Suppressor macrophage (primary cell): ENCODE measurements at places on chromosomes 16 and 17.

GRCh38 chr16:70685061-70685937, 554 bp downstream of the MTSS2 start:
- peak; percentile 65 for DNase-seq

GRCh38 chr16:25925421-25925820, 233.7 kb downstream of the HS3ST4 start:
- no peak for DNase-seq

- DNase-seq = no peak
Observed at GRCh38 chr17:6570731-6571451, 14.5 kb upstream of the PITPNM3 start.

- no peak for DNase-seq
Observed at GRCh38 chr17:20097330-20097729, 88.2 kb downstream of the SPECC1 start.

DNA sequence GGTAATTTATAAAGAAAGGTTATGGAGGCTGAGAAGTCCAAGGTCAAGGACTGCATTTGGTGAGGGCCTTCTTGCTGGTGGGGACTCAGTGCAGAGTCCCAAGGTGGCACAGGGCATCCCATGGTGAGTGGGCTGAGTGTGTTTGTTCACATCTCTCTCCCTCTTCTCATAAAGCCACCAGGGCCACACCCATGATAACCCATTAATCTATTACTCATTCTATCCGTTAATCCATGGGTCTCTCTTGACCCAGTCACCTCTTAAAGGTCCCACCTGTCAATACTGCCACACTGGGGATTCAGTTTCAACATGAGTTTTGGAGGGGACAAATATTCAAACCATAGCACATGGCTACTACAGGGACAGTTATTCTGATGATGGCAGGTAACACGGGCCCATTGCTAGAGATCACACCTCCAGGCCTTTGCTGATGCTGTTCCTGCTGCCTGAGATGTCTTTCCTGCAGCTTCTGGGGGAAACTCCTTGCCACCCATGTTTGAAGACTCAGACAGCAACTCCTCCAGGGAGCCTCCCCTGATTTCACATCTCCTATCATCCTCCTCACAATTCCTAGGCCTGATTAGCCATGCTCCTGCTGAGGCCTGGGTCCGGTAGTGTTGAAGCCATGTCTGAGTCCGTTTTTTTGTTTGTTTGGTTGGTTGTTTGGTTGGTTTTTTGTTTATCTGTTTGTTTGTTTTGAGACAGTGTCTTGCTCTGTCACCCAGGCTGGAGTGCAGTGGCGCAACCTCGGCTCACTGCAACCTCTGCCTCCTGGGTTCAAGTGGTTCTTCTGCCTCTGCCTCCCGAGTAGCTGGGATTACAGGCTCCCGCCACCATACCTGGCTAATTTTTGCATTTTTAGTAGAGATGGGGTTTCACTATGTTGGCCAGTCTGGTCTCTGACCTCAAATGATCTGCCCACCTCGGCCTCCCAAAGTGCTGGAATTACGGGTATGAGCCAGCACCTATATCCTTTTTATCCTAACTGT, 16.1 kb downstream of the SOCS1 start:
- no peak for DNase-seq

GRCh38 chr17:7440113-7440833, 961 bp downstream of the FGF11 start:
- peak; percentile 66 for DNase-seq

- no peak for DNase-seq
Observed at GRCh38 chr16:58062821-58063220, 37.3 kb downstream of the MMP15 start.

DNA sequence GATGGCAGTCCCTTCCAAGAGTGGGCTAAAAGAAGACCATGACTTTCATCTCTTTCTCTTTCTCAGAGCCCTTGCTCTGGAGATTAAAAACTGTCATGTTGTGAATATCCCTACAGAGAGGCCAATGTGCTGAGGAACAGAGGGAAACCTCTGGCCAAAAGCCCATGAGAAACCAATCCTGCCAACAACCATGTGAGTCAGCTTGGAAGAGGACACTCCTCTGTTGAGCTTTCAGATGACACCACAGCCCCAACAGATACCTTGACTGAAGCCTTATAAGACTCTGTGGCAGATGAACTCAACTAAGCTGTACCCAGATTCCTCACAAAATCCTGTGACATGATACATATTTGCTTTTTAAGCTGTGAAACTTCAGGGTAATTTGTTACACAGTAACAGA, 19.6 kb downstream of the CPPED1 start:
- DNase-seq = no peak

DNA sequence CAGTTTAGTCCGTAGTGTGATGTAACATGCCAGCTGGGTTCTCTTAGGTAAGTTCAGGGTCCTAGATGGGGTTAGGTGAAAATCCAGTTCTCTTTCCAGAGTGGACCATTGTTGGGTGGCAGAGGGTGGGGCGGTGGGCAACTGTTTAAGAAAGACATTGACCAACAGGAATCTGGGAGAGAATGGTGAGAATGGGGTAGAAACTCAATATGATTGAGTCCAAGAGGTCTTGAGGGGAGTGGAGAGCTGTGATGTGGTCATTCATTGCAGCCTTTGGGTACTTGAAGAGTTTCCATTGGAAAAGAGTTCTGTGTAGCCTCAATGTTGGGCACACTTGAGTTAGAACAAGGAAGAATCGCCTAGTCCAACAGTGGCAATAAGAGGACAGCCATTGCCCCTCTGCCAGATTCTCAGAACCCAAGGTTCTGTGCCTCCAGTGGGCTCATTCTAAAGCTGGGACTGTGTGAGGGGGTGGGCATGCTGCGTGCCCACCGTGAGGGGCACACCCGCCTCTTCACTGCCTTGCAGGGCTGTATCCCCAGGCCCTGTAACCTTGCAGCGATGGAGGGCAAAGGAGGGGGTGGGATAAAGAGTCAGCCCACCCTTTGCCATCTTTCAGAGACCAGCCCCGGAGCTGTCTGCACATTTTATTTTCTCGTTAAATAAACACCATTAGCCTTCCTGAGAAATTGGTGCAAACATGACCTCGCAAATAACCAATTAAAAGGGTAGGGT, 208.1 kb downstream of the CCDC182 start:
- no peak for DNase-seq

GRCh38 chr16:28499854-28500253, 5.4 kb downstream of the APOBR start:
- no peak for DNase-seq

DNA sequence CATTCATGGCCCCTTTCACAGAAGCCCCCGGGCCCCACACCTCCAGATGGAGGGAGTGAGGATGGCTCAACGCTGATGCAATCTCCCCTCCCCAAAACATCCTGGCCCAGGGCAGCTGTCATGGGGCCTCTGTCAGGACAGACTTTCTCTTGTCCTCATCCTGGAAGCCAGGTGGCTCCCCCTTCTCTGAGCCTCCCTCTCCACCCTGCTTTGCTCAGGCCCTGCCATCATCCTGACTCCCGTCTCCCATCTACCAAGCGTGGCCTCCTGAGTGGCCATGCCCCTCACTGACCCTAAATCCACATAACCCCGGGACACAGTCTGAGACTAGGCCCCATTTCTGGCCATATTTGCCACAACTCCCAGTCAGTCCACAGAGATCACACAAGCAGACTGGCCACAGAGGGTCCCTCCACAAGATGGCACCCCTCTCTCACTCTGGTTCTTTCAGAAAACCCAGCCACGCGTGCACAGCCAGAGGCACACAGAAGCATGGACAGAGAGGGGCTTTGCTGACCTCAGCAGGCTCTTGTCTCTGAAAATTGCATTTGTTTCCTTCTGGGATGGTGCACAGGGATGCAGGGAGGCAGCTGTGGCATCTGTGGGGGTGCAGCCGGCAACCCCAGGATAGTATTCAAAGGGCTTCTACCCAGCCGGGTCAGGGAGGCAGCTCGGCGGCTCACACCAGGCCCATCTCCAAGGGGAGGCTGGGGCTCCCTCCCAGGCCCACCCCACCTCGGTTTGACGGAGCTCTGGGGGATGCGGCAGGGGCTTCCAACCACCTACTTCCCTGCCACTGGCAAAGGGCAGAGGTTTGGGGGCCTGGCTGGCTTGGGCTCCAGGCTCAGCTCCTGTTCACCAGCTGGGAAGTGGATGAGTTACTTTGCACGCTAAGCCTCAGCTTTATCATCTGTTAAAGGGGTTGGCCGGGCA, 16.9 kb downstream of the DOC2B start:
- DNase-seq = peak; percentile 63

- peak; percentile 44 for DNase-seq
Observed at GRCh38 chr17:39225308-39225958, at the start of gene STAC2. Gene STAC2, minus strand, starts transcription at chr17:39225945. Its CDS starts 443 bp downstream, at chr17:39225502.

DNA sequence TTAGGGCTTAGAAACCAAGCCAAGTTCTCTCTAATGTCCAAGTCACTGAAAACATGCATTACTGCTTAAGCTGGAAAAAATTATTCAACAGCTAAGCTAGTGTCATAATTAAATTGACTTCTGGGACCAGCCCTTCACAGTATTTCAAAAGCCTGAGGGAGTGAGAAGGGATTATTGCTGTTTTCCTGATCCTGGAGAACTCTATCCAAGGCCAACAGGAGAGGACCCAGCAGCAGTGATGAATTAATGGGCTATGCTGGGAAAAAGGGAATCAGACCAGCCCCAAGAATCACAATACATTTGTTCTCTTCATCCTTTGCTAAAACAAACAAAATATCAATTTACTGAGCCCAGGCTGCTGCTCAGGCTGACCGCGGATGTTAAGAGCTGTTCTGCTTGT, 34.5 kb upstream of the CLEC3A start:
- DNase-seq = no peak

DNA sequence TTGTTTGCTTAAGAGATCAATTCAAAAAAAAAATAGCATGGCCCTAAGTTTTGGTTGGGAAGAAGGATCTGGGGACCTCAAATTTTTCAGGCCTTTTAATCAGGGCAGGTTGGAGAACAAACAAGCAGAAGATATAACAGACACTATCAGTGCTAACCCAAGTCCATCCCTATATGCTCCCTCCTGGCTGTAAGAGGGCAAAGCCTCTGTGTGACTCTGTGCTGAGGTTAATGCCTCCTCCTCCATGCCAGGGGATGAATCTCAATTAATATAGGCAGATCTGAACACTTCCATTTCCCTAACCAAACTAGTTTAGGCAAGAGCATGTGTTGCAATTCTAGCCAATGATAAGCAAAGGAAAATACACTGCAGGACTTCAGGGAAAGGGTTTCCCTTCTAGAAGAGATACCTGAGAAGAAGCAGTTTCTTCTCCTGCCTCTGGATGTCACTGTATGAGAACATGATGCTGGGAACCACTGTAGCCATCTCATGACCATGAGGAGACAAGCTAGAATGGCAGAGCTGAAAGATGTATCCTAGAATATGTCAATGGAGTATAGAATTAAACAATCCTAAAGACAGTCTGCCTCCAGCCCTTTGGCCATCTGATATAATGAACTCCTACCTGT, 76.0 kb downstream of the CHD9NB start:
- DNase-seq = peak; percentile 28

DNA sequence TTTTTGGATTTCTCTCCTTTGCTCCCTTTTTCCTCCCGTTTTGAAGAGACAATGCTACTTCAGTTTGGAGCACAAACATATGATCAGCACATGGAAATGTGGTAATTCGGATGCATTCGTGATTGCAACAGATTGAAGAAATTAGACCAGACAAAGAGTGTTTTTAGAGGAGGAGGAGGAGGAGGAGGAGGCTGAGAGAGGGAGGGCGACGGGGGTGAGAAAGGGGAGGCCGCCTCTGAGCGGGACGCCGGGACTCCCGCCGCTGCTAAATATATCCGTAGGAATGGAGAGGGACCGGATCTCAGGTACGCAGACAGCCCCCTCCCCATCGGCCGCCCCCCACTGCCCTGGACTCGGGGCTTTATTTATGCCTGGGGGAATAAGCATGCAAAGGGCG, 179.3 kb downstream of the SEC14L1 start:
- DNase-seq = peak; percentile 69

GRCh38 chr17:47204722-47205418, 4.3 kb upstream of the MYL4 start:
- peak; percentile 81 for DNase-seq

DNA sequence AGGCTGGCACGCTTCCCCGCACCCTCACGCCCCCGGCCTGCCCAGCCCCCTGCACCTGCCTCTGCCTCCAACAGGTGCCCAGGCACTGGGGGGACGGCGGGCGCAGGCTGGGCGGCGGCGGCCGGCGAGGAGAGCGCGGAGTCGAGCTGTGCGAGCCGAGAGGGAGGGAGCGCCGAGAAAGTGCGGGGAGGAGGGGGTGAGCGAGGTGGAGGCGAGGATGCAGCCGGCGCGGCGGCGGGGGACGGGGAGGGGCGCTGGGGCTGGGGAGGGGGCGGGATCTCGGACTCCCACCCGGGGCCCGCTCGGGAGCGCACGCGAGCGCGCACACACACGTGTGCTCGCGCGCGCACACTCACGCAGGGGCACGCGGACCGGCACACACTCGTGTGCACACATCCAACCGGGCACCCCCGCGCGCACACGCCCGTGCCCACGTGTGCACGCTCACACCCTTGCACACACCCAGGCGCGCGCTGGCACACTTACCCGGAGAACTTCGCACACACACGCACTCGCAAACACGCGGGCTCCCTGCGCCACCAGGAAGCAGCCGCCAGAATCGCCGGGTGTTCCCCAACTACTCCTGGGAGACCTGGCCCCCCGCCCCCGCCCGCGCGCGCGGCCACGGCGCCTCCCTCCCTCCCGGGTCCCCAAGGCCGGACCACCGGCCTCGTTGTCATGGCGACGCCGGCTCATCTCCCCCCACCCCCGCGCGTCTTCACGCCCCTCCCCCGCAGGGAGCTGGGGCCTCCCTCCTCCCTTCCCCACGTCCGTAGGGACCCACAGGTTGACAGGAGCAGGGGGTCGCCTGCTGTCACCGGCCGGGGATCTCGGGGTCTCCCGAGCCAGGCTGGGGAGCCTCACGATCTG, at the start of gene DOC2A:
DOC2A (minus strand) TSS at position 184 of the 870 bp plus-strand sequence. CDS start 805 bp downstream, outside the sequence.
- peak; percentile 50 for DNase-seq

- DNase-seq = peak; percentile 70
Observed at GRCh38 chr16:25126820-25127232, 15.3 kb downstream of the LCMT1 start.

DNA sequence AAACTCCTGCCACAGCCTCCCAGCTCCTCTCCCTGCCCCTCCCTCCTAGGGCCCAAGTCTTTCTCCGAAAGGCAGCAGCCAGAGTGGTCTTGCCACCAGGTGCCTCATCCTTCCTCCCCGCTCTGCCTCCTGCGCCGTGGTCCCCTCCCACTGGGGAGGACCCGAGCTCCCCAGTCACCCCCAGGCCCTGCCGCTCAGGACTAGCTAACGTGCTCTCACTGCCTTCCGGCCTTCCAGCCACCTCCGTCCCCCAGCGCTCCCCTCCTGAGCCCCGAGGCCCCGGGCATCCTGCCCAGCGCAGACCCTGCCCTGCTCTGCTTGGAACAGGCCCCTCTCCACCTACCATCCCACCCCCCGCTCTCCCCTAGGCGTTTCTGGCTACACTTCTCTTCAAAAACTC, 19.4 kb upstream of the COL1A1 start:
- no peak for DNase-seq
